ENCODE measurements at places on chromosomes 3 and 15.

DNA sequence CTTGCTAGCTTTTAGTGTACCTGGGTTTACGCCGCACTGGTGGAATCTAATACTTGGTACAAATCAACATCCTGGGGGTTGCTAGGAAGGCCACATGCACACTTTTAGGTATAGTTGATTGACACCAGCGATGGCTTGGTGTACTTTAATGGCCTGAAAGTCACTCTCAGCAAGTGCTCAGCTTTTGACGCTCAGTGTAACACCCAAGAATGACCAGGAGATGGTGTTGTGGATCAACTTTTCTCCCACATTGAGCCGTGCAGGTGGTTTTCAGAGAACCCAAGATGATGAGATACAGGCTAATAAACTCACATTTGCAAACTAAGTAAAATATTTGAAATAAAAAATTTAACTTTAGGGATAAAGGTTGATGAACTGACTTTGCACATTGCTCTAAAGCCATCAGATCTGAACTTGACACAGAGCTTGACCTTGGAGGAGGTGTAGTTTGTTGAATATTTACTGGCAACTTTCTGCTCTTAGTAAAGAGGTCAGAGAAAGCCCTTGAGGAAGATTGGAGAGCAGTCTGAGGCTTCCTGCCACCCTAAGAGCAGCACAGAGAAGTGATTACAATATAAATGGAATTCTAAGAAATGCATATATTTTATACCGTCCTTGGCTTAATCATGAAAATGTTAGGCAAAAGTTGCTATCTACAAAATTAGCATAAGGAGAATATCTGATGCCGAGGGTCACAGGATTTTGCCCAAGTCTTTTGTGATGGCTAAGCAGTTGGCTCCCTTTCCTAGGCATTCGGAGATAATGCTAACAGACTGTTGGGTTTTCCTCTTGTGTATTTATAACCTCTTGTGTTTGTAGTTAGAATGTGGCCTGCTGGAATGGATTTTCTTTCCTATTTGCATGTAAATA, 143.4 kb upstream of the RASGRP1 start:
- DNase-seq, result no peak

DNA sequence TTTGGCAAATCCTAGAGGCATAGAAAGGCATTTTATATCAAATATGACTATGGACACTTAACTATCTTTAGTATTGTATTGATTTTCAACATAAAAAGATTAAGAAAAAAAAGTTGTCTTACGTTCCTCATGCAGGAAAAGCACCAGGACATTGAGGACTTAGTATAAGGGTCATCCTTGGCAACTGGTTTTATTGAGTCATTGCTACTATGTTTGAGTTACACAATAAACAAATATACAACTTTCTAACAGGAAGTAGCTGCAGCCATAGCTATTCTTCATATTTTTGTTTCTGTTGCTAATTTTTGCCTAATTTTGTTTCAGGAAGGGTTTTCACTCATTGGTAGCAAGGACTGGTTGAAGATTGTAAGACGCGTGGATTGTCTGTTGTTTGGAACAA, 93.0 kb downstream of the NPTN start:
- no peak for DNase-seq

DNA sequence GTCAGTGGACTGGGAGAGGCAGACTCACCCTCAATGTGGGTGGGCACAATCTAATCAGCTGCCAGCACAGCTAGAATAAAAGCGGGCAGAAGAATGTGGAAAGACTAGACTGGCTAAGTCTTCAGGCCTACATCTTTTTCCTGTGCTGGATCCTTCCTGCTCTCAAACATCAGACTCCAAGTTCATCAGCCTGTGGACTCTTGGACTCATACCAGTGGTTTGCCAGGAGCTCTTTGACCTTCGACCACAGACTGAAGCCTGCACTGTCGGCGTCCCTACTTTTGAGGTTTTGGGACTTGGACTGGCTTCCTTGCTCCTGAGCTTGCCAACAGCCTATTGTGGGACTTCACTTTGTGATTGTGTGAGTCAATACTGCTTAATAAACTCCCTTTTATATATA, 68.0 kb downstream of the CNTN3 start:
- no peak for DNase-seq

DNA sequence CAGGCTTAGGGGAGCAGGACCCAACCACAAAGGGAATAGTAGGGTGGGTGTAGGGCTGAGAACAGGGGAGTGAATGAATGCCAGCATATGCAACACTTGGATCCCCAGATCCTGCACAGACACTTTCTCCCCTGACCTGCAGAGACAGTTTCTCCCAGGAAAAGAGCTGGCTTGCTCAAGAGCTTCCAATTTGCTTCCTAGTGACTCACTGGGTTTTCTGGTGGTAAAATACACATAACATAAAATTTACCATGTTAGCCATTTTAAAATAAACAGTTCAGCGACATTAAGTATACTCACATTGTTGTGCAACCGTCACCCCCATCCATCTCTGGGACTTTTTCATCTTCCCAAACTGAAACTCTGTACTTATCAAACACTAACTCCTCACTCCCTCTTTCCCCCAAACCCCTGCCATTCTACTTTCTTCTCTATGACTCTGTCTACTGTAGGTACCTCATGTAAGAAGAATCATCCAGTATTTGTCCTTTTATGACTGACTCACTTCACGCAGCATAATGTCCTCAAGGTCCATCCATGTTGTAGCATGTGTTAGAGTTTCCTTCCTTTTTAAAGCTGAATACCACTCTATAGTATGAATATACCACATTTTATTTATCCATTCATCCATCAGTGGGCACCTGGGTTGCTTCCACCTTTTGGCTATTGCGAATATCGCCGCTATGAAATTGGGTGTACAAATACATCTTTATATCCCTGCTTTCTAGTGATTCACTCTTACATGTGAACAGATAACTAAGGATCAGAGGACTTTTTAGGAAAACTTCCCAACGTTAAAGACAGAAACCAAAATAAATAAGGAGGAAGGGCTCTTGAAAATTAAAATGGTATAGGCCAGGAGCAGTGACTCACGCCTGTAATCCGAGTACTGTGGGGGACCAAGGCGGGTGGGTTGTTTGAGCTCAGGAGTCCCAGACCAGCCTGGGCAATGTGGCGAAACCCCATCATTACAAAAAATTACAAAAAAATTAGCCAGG, 95.6 kb upstream of the TJP1 start:
- no peak for DNase-seq

DNA sequence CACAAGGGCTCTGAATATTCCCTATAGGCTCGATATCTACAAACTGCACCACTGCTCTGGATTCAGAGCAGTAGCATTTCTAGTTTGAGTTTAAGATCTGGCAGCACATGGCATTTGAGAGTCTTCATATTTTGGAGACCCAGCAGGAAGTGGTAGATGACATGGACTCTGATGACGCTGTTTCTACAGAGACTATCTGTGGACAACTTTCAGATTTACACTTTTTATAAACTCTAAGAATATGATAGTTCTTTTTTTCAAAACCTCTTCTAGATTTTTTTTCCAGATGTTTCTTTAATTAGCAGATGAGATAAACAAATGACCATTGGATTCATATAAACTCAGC, 35.8 kb downstream of the ARMC8 start:
- DNase-seq, result no peak

DNA sequence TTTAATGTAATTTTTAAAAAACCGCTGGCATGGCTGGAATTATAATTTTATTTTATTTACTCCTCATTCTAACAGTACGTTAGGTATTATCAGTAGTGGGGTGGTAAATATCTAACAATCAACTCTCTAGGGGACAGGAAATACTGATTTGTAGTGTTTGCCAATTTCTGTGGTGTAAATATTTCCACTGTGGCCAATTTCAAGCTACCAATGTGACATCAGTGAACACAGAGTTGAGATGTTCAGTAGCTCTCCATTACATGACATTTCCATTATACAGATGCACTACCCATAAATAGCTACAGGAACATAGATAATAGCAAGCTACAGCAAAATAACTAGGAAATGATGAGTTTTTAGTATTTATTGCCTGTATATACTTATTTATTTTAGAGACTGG, 10.0 kb upstream of the ARL8B start:
- DNase-seq, result no peak

GRCh38 chr3:514192-514591, 317.6 kb downstream of the CHL1 start:
- no peak for DNase-seq

DNA sequence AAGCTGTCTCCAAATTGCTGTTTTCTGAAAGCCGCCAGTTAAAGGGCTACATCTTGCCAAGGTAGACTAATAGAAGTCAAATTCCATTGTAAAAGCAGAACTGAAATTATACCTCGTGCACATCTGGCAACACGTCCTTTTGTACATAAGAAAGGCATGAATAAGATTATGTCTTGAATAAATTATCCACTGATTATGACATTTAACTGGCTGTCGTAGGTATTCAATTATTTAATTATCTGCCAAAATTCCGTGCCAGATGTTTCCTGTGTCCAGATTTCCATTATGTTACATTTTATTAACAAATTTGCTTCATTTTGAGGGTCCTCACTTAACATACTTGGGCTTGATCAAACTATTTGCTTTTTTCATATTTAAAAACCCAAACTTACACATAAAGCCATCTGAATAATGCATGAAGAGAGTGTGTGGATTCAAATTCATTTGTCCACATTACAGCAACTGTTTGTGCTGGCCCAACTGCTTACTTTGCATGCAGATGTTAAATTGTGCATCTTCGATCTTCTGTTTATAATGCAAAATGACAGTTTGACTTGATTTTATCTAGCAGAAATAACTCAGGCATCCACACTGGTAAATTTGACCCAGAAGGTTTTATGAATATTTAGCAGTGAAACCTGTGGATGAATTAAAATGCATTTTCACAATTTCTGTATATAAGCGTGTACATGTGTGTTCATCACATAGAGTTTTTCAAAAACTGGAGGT, 701.5 kb downstream of the ZNF385D start:
- no peak for DNase-seq

GRCh38 chr3:187212705-187213104, 15.4 kb downstream of the RTP1 start:
- no peak for DNase-seq

DNA sequence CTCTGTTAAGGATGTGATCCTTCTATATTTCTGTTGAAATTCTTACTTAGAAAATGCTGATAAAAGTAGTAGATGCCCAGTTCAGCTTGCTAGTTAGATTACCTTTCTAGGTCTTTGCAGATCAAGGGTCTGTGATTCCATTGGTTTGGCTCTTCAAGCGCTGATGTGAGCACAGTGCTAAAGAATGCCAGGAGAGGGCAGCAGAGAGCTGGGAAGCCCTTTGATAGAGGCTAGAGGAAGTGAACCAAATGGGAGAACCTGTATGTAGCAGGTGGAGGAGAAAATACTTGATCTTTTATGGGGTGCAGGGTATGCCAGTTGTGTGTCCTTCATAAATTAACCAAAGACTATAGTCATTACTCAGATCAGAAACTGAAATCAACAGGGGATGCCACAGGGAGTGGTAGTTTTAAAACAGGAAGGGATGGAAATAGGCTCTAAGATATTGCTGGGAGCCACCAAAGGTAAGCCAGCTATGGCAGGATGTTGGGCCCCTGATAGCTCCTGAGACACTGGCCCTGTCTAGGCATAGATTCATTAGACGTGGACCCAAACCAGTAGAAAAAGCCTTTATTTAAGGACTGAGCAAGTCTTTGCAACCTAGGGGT, 677.4 kb downstream of the SQOR start:
- peak; percentile 35 for DNase-seq

DNA sequence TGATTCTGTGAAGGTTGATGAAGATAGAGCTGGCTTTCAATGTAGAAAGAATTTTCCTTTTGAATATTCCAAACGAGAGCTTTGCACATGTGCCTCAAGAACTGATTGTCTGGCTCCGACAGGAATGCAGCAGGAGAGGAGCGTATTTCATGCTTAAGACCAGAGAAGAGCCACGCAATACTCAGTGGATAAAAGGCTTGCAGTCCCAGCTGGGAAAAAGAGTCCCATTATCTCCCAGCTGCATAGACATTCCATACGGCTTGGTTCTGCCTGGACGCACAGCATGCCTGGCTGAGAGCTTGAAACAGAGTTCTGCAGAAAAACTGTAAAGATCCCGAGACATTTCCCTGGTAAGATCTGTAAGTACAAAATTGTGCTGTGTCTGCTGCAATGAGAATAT, at the start of gene CNTN6:
Gene CNTN6 (plus strand): TSS at position 254 of the 400 bp plus-strand sequence. CDS start 54,985 bp downstream, outside the sequence.
- DNase-seq, result no peak

DNA sequence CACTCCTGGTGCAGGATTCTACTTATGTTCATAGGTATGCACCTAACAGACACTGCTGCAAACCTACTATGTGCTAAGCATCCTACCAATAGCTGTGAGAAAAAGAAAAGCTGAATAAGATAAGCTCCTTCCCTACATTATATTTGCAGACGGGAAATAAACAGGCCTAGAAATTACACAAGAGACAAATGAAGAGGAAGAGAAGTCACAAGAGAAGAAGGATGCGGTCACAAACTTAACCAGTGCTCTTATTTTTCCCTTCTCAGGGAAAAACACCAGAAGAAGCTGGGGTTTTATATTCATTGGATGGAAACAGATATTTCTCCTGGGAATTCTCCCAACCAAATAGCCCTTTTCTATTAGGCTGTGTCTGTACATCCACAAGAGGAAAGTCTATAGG, 109.7 kb upstream of the TRIM42 start:
- DNase-seq, result no peak

DNA sequence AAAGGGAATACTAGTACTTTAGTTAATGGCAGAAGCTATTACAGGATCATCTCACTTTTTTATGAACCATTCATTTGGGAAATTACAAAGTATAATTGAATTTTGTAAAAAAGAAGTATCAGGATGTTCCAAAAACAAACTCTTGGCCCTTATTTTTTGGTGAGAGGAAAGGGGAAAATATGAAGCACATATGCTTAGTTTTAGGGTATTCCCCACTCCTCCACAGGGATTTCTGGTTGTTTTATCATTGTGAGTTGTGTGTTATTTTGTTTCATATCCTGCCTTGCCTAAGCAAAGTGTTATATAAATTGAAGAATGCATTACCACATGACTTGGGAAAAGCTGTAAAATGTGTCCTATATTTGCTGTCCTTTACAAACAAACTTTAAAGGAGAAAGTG, 227.0 kb downstream of the FMN1 start:
- DNase-seq, result no peak

- no peak for DNase-seq
Observed at GRCh38 chr3:118909763-118910162, 124.9 kb downstream of the IGSF11 start.

Measured in HFF-Myc (cell line).